ENCODE measurements at places on chromosomes 4 and X.

DNA sequence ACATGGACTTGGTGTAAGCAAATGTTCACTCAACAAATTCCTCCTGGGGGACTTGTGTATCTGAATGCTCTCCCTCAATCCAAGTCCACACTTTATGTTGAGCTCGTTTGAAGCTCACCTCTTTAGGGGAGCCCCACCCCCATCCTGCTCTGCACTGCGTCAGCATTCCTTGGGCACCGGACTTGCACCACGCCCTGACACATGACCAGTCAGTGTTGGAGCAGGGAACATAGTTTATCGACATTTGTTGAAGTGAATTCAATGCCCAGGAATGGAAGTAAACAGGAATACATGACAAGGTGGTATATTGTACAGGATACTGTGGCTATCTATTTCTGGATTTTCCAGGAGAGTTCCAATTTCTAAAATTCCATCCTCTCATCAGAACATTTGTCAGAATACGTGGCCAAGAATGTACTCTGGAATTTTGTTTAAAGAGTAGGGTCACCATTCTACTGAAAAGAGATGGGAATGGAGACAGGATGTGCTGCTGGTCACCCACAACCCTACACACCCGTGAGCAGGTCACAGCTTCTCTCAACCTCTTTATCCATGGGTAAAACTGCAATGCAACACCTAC is 60.0 kb upstream of the LNX1 start:
- DNase-seq, result no peak

GRCh38 chr4:51866835-51867234 is 23.9 kb downstream of the DCUN1D4 start:
- no peak for DNase-seq

DNA sequence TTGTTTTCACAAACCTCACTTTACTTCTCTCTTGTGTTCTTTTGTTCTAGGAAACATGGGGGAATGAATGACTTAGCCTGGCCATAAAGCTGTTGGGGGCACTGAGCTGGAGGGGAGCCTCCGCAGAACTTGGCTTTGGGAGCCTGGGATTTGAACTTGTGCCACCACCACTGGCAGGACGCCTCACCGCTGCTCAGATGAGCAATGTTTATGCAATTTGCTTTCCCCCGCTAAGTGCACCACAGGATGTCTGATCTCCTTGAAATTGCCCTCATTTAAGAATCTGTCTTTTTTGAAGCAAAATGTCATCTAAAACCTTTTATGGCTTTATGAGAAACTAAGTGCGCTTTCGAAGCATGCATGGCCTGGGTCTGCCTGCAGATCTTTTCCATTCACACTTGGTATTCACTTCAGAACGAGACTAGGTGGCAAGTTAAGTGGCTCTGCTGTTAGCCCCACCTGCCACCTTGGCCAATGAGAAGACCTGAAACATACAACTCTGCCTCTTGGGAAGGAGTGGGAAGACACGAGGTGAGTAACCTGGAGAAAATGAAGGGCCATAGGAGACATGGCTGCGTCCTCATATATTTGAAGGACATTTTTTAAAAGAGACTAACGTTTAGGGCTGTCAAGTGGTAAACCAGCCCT is 119.3 kb downstream of the LDB2 start:
- DNase-seq, result no peak

- DNase-seq, result peak; percentile 98
Observed at GRCh38 chr4:83284193-83285054, at the start of gene COQ2. TSS of gene COQ2 (minus strand) at chr4:83284798. CDS start at chr4:83284764, 34 bp downstream.

GRCh38 chr4:145829629-145830395 is 108.8 kb downstream of the ZNF827 start:
- DNase-seq, result no peak

DNA sequence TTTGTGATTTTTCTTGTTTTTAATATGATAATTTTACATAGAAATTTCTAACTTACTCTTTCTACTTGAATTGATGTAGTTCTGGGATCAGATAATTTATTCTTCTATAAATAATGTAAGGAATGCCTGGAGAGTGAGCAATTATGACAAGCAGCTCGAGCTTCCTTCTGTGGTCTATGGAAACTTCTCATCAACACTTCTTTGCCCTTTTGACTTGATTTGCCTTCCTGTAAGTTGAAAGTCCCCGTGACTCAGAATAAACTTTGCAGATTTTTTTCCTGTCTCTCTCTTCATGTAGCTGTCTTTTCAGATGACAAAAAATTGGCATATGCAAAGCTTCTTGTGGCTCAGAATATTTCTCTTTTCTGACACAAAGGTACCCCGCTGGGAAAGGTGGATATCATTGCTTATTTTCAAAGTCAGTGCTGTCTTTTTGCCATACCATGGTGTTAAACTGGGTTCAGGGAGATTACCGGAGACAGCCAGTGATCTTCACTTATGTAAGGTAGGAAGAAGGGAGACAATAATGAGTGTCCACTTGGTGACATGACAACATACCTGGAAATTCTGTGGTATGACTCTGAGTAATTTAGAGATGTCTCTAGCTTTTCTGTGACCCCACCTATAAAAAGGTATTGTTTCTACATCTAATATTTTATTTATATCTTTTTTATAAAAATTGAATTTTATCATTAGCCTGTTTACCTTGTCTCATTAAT is 278.6 kb upstream of the GNPDA2 start:
- DNase-seq, result no peak

DNA sequence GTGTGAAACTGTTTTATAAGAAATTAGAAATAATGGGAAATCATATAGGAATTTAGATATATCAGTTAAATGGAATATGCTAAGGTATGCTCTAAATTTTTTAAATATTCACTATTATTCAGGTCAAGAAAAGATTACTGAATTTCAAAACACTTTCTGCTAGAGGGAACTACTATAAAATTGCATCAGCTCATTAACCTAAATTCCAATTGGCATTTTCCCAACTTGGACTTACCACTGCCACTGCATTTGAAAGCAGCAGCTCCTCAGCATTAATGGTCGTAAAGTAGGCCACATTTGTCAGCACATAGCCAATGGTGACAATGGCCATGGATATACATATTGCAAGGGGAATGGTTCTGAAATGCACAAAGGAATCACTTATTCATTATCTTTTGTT is 57.3 kb downstream of the SLC7A11 start:
- no peak for DNase-seq

GRCh38 chr4:91366554-91366953 is 937.2 kb upstream of the GRID2 start:
- no peak for DNase-seq

GRCh38 chr4:102139132-102139573 is 206.1 kb downstream of the SLC39A8 start:
- DNase-seq, result peak; percentile 7

GRCh38 chr4:127525608-127526007 is 107.1 kb upstream of the INTU start:
- no peak for DNase-seq

- no peak for DNase-seq
Observed at GRCh38 chr4:173038192-173038896, 130.3 kb upstream of the GALNT7 start.

DNA sequence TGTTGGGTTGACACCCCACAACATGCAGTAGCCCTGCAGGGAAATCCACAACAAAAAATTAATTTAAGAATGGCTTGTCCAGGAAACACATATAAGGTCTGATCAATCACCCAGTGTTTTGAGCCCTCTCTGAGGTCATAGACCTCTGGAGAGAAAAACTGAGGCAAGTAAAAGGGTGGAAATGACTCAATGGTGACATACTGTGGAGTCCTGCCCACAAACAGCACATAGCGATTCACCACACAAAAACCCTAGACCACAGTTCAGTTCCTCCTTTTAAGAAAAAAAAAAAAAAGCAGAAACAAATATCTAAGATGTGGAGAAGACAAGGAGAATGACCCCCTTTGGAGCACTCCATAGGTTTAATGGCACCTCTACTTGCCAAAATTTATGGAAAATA is 2691.0 kb downstream of the PCDH7 start:
- DNase-seq, result no peak

- DNase-seq, result no peak
Observed at GRCh38 chr4:88573995-88574394, 18.3 kb upstream of the HERC3 start.

GRCh38 chr4:37464373-37465128 is 220.0 kb downstream of the NWD2 start:
- DNase-seq, result no peak

- no peak for DNase-seq
Observed at GRCh38 chrX:132652871-132653270, 164.0 kb upstream of the MBNL3 start.

GRCh38 chr4:77911842-77912450 is 49.3 kb downstream of the MRPL1 start:
- no peak for DNase-seq

DNA sequence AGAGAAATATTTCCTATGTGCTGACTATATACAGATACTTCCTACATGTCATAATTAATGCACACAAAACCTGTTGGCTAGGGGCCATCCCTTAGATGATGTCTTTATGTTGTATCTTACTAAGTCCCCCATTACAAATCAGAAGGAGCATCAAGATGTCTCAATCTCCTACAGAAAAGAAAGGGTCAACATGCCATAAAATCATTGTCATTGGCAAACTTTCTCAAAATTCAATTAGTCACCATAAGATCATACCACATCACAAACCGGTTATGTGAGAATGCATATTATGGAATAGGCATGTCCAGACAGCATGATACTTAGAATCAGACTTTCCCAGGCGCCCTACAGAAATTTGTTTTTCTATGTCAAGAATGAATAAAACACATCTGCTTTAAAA is 175.2 kb upstream of the TET2 start:
- DNase-seq, result no peak

DNA sequence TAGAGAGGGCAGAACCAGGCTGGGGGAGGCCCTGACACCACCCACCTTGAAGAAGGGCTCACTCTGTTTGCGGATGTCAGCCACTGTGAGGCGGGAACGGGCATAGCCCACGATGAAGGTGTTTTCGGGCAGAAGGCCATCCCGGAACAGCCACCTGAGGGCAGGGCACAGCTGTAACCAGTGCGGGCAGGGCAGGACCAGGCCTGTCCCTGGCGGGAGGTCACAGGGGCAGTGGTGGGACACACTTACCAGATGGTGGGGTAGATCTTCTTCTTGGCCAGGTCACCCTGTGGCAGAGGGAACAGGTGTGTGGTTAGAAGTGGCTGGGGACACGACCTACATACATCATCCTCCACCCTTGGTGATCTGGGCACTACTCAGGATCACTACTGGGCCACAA is 10.8 kb downstream of the G6PD start:
- DNase-seq, result no peak

- no peak for DNase-seq
Observed at GRCh38 chr4:68176904-68177303, 47.2 kb upstream of the TMPRSS11F start.

- DNase-seq, result no peak
Observed at GRCh38 chrX:10634392-10635161, 14.2 kb upstream of the MID1 start.

GRCh38 chr4:141133146-141133998 is at the start of gene RNF150:
TSS of gene RNF150 (minus strand) at chr4:141133469.
- DNase-seq, result peak; percentile 87

- DNase-seq, result no peak
Observed at GRCh38 chr4:10974371-10974770, 289.8 kb upstream of the CLNK start.

DNA sequence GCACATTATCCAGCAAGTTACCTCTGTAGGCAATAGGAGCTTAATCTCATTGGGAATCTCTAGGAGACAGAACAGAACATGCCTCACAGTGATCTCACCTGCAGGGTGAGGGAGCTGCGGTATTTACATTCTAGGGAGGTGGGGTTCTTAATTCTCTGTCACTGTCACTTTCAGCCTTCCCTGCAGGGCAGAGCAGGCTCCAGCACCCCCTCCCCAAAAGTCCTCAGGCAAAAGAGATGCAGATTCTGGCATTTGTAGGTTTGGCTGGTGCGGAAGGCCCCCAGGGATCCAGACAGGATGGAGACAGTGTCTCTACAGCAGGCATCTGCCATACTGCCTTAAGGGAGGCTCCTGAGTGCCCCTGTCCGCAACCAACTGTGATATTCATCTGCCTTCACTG is 166.4 kb upstream of the ATP6AP2 start:
- DNase-seq, result no peak

DNA sequence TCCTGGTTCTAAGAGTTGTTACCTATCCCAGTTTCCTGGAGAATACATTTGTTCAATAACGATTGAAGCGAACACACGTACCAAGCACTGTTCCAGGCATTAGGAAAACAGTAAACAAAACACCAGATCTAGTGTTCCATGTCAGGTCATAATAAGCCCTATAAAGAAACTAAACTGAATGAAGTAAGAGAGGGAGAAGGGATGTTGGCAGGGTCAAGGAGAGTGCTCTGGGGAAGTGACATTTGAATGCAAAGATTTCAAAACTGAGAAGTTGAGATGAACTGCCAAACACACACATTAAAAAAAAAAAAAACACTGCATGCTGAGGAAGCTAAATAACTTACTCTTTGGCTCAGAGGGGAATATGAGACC is 14.4 kb upstream of the ENAM start:
- no peak for DNase-seq

- DNase-seq, result no peak
Observed at GRCh38 chrX:20421275-20421674, 154.6 kb upstream of the RPS6KA3 start.

DNA sequence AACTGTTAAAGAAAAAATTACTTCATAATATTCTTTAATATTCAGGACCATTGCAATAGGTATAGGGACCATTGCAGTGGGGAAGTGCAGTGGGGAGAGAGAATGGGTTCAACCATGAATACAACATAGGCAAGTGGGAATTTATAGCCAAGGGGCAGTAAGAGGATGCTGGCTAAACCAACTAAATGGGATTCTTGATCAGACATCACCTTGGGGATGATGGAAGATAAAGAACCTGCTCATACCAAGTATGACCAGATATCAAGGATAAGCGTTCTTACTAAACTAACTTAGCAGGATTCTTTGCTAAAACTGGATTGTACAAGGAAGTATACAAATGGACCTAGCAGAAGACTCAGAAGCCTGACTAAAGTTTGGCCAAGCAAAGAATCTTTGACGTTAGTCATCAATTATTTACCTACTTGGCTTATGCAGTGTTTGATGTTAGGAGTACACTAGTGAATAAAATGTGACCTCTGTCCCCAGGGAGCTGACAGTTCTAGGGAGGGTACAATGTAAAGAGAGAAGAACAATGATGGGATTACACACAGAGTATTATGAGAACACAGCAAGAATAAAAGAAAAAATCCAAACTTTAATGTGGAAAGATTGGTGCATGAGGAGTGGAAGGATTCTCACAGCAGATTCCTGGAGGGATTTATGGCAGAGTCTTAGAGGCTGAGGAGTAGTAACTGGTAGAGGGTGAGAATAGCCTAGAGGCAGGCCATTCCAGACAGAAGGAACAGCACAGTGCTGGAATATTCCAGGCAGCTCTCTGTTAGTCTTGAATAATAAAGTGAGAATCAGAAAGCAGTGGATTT is 54.7 kb upstream of the MYOZ2 start:
- DNase-seq, result no peak

DNA sequence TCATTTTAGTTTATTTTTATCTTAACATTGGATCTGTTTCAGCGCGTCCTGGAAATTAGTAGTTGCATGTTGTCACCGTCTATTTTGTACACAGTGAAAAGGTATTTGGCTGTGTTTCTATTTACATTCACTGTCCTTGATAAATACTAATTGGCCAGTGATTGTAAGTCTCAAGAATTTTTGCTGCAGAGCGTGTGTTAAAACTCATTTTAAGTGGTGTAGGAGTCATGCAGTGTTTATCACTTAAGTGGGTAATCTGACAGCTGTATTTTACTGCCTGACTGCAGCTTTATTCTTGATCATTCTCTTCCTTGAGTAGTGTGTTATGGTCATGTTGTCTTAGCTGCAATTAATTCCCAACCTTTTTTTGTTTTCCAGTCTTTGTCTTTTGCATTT is 9.8 kb downstream of the GUCY1A1 start:
- no peak for DNase-seq

GRCh38 chr4:185096032-185096653 is 46.9 kb upstream of the SLC25A4 start:
- DNase-seq, result peak; percentile 61
